ENCODE measurements at places on chromosomes 7 and 10. TPM values are rescaled to one million over a fixed set of nuclear protein-coding genes. Genes with fewer than 3 reads are reported as not detected.

The ARHGEF5 gene
- total RNA-seq = 42.9 TPM

The CUL2 gene
- 38.1 TPM for total RNA-seq

The KLLN gene
- total RNA-seq = 0.87 TPM

GRCh38 chr10:25483999-25484398 lies 309.2 kb downstream of the GPR158 start:
- peaks cover 16% of the 10 kb centered on the region for H3K27me3 ChIP-seq
- no peak overlapping the region for H3K27ac ChIP-seq
- DNase-seq = no peak
- no peaks in the 10 kb centered on the region for H3K36me3 ChIP-seq
- peaks cover 6% of the 10 kb centered on the region for H3K4me1 ChIP-seq
- H3K4me3 ChIP-seq = no peak overlapping the region

- H3K27me3 ChIP-seq = peaks cover 6% of the 10 kb centered on the region
- H3K4me1 ChIP-seq = no peaks in the 10 kb centered on the region
- no peak overlapping the region for H3K27ac ChIP-seq
- H3K36me3 ChIP-seq = no peaks in the 10 kb centered on the region
- H3K4me3 ChIP-seq = no peak overlapping the region
- no peak for DNase-seq
Measured at GRCh38 chr10:86073199-86073977, 293.2 kb downstream of the GRID1 start.

DNA sequence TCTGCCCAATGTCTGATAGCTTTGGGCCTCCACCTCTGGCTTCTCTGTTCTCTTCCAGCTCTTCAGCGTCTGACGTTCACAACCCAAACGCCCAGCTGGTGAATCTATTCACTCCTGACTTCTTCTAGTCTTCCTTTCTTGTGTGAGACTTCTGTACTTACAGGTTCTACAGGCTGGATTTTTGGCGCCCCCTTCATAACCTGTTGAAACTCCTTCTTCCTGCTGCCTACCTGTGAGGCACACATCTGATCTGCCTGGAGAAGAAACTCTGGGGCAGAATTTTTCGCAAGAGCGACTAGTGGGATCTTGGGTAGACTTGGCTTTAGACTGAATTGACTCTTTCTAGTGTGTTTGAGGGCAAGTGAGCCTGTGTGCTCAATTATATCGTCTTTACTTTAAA lies 249.3 kb downstream of the REEP3 start:
- no peak overlapping the region for H3K4me3 ChIP-seq
- no peak for DNase-seq
- H3K27me3 ChIP-seq = no peaks in the 10 kb centered on the region
- no peak overlapping the region for H3K27ac ChIP-seq
- no peaks in the 10 kb centered on the region for H3K36me3 ChIP-seq
- H3K4me1 ChIP-seq = peaks cover 10% of the 10 kb centered on the region

DNA sequence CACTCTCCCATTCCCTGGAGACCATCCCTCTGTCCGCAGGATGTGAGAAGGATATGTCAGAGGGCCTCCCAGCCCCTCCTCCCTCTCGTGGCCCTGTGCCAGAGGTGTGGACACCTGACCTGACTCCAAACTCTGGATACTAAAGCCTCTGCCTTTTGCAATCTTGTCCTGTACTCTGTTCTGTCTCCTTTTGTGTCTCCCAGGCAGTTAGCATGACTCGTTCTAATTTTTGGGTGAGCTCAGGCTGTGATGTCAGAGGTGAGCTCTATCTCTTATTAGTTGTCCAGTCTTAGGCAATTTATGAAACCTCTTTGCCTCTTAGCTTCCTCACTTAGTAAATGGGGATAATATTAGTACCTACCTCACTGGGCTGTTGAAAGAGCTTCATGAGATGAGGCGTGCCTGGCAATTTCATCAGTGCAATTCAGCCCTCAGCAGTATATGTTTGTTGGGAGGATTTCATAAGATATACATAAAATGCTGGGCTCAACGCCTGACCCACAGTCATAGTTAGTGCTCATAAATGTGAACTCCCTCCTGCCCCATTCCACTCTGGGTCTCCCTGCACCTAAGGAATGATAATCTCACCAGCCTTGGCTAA lies 10.9 kb downstream of the MARVELD1 start:
- no peak overlapping the region for H3K27ac ChIP-seq
- peaks cover 2% of the 10 kb centered on the region for H3K36me3 ChIP-seq
- DNase-seq = no peak
- H3K4me1 ChIP-seq = peaks cover 3% of the 10 kb centered on the region
- no peak overlapping the region for H3K4me3 ChIP-seq

DNA sequence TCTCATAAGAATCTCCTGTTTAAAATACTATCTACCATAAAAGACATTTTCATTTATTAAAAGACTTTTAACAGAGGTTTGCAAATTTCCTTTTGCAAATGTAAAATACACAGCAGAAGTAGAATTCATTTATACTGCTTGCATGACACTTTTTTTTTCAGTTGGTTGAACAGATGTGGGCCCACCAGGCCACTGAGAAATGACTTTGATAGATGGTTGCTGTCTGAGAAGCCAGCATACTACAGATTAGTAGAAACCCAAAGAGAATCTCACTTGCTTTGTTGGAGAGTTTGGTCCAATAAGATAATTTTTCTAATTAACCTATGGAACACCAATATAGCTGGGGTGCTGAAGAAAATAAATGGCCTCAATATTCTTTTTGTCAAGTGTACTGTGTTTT lies 66.3 kb downstream of the PHF14 start:
- no peak overlapping the region for H3K27ac ChIP-seq
- no peaks in the 10 kb centered on the region for H3K27me3 ChIP-seq
- H3K4me1 ChIP-seq = no peaks in the 10 kb centered on the region
- DNase-seq = no peak

DNA sequence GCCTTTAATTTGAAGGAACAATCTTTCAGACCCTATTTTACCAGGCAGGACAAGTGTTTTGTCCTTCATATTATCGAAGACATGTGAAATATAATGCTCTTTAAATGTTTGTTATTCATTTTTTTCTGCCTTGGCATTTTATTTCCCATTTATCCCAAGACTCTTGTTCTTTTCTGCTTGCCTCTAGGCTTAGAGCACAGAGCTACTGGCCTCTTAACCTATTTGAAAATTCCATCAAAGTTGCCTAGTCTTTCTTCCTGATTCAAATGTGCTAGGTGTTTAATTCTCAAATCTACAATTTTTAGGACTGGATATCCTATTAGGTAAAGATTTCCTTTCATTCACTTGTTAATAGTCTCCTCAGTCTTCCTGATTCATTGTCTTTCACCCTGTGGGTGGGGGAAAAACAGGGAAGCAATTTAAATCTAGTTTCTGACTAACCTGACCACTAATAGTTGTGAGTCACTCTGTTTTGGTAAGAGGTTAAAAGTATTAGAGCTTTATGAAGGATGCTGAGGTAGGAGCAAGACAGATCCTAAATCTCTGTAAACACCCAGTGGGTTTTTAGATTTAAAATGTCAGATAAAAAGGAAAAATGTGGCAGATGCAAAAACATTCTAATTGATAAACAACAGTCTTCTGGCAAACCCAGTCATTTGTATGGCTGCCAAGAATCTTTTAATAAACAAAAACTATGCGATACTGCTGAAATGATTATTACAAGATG lies 1.5 kb downstream of the LIPK start:
- no peak overlapping the region for H3K27ac ChIP-seq
- no peak overlapping the region for H3K4me3 ChIP-seq
- DNase-seq = no peak
- no peaks in the 10 kb centered on the region for H3K36me3 ChIP-seq

- DNase-seq = no peak
- H3K27ac ChIP-seq = no peak overlapping the region
Measured at GRCh38 chr7:148806187-148806586, 77.9 kb downstream of the EZH2 start.

DNA sequence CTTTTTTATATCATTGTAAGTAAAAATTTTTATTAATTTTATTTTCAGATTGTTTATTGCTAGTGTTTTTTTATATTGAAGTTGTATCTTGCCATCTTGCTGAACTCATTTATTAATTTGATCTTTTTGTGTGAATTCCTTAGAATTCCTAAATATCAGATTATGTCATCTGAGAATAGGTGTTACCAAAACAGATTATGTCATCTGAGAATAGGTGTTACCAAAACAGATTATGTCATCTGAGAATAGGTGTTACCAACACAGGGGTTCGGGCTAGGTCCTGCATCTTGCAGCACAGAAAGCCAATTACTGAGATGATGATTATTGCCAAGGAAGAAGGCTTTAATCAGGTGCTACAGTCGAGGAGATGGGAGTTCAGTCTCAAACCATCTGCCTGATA lies 383.4 kb downstream of the CNTNAP2 start:
- no peaks in the 10 kb centered on the region for H3K27me3 ChIP-seq
- DNase-seq = no peak
- H3K36me3 ChIP-seq = no peaks in the 10 kb centered on the region
- H3K4me1 ChIP-seq = no peaks in the 10 kb centered on the region
- no peak overlapping the region for H3K4me3 ChIP-seq

DNA sequence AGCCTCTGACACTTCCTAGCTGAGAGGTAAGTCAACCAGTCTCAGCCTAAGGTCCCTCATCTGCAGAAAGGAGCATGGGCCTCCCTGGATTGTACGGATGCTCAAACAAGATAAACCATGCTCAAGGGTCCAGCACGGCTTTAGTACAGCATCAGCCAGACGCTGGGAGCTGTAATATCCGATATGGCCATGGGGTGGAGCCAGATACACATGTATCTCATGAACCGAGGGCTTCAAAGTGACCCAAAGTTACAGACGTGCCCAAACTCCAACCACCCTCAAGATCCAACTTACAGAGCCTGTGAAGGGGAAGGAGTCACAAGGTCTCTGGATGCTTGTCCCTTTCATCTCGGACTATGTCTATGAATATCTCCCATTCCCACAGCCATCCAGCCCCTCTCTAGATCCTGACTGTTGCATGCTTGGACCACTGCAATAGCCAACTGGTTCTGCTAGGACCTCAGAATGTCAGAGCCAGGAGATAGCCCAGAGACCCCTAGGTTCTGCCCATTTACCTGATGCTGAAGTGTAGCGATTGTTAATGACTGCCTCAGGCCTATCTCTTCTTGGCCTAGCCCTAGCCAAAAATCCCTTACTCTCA lies 142.4 kb downstream of the SH3PXD2A start:
- H3K27ac ChIP-seq = no peak overlapping the region
- DNase-seq = peak; percentile 75
- H3K36me3 ChIP-seq = peaks cover 2% of the 10 kb centered on the region
- no peak overlapping the region for H3K4me3 ChIP-seq
- H3K4me1 ChIP-seq = peaks cover 5% of the 10 kb centered on the region
